Activated CD4-positive, alpha-beta T cell treated with anti-CD3 and anti-CD28 coated beads, Interleukin-2, amount 10 ng/mL, durations not matched to agents 24 days and 14 days (primary cell): ENCODE measurements at places on chromosomes 5 and 9. TPM values are rescaled to one million over a fixed set of nuclear protein-coding genes. Genes with fewer than 3 reads are reported as not detected.
A peak's percentile ranks its signal among the peaks of the same experiment; 100 is the strongest.

- H3K27me3 ChIP-seq, result no peaks in the 10 kb centered on the region
- H3K27ac ChIP-seq, result peak overlapping the region; percentile 8
- H3K4me1 ChIP-seq, result peaks cover 19% of the 10 kb centered on the region
- no peak overlapping the region for H3K4me3 ChIP-seq
- peaks cover 49% of the 10 kb centered on the region for H3K36me3 ChIP-seq
Observed at GRCh38 chr5:66170195-66170919, 26.3 kb downstream of the SREK1 start.

DNA sequence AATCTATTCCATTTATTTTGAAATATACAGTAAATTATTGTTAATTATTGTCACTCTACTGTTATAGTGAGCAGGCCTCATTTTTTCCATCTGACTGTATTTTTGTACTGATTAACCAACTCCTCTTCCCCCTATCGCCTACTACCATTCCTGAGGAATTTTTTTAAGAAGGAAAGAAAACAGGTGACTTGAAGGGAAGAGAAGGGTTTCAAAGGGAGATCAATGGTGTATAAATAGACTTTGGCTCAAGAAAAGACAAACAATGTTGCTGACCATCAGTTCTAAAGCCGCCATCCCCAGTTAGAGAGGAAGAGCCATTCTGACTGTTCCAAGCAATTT lies 69.7 kb downstream of the BAAT start:
- no peaks in the 10 kb centered on the region for H3K27me3 ChIP-seq
- DNase-seq, result no peak
- no peaks in the 10 kb centered on the region for H3K4me1 ChIP-seq

DNA sequence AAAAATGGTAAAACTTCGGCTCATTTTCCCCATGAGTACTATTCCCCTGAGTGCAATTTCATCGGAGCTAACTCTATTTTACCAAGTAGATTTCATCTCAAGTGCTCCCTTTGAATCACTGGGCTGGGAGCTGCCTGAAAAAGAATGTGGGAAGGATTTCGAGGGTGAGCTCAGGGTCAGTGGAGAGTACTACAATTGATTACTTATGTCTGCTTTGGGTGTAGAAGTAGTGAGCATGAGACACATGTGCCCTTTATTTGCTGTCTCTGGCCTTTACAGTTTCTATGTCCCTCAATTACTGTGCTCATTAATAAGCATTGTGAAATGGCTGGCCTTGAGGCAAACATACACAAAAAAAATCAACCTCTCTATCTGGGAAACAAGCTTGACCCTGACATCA lies 172.7 kb upstream of the RFX3 start:
- DNase-seq, result no peak
- H3K4me3 ChIP-seq, result no peak overlapping the region
- no peaks in the 10 kb centered on the region for H3K36me3 ChIP-seq

DNA sequence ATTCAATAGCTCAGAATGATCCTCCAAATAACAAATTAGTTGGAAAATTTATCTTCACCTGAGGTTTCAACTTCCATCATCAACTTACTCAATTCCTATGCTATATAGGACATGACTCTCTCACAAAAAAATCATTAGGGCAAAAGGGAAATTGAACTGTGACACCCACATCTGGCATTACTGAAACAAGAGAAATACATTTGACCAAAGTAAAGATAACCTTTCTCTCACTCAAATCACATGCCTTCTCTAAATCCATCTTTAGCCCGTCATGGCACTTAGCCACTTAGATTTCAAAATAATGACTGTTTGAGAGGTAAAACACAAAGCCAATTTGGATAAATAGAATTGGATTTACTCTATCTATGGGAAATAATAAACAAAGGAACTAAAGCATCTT lies 126.4 kb downstream of the ADAMTS6 start:
- H3K4me1 ChIP-seq, result no peaks in the 10 kb centered on the region
- H3K4me3 ChIP-seq, result no peak overlapping the region
- H3K27ac ChIP-seq, result no peak overlapping the region
- peaks cover 8% of the 10 kb centered on the region for H3K27me3 ChIP-seq
- no peak for DNase-seq

GRCh38 chr9:112312139-112312538 lies 21.3 kb downstream of the PTBP3 start:
- H3K27me3 ChIP-seq, result no peaks in the 10 kb centered on the region
- peaks cover 35% of the 10 kb centered on the region for H3K4me1 ChIP-seq
- no peak overlapping the region for H3K27ac ChIP-seq

GRCh38 chr5:5971203-5971602 lies 407.1 kb downstream of the MED10 start:
- H3K27me3 ChIP-seq, result no peaks in the 10 kb centered on the region
- no peaks in the 10 kb centered on the region for H3K4me1 ChIP-seq
- H3K4me3 ChIP-seq, result no peak overlapping the region
- no peak for DNase-seq

DHX29 gene
- total RNA-seq, result 18.0 and 18.2 TPM in 2 replicates

DBH gene
- not detected in 2 replicates for total RNA-seq

PCDHA4 gene
- not detected in 2 replicates for total RNA-seq

SPATA24 gene
- total RNA-seq, result 4.2 TPM in 2 replicates
